ENCODE measurements at places on chromosomes 5 and 9.

GRCh38 chr5:132389585-132390286 is 20.2 kb downstream of the SLC22A5 start:
- no peak for DNase-seq

- DNase-seq, result no peak
Observed at GRCh38 chr5:158245513-158245912, 386.6 kb upstream of the CLINT1 start.

- no peak for DNase-seq
Observed at GRCh38 chr5:116455061-116455460, 119.6 kb downstream of the SEMA6A start.

DNA sequence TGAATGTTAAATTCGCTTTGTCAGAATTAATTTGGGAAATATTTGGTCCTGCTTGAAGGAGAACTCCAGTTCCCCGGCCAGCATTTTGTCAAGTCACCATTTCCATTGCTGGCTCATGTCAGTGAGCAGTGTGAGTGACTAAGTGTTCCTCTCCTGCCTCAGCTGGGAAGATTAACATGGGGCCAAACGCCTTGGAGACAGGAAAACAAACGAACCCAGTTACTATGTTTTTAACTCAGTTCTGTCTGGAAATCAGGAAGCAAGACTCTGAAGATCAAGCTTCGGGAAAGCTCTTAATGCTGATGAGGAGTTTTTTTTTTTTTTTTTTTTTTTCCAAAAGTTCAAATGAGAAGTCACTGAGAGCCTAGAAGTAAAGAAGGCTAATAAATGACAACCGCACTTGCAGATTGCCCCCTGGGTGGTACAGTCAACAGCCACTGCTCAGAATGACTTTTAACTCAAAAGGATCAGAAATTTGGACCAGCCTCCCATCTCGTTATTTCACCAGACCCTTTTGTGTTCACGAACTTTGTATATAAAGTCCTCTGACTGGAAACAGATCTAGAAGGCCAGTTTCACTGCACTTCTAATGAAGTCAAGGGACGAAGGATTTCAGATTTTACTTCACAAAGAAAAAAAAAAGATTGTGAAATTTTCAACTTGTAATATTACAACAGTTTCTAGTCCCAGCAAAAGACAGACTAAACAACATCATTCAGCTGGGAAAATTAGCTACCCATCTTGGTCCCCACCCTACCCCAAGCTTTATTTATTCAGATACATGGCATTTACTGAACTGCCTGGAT is 121.3 kb downstream of the LHFPL2 start:
- no peak for DNase-seq

DNA sequence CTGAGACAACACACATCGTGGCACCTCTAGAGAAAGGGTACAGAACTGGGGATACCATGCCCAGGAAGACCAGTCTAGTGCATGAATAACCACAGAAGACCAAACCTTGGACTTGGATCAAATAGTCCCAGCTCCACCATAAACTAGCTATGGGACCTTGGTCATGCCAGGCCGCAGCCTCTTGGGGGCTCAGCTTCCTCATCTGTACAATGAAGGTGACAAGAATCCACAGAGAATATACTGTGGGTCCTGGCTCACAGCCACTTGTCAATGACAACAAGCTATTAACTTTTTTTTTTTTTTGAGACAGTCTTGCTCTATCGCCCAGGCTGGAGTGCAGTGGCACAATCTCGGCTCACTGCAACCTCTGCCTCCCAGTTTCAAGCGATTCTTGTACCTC is 3.9 kb downstream of the KYAT1 start:
- no peak for DNase-seq

DNA sequence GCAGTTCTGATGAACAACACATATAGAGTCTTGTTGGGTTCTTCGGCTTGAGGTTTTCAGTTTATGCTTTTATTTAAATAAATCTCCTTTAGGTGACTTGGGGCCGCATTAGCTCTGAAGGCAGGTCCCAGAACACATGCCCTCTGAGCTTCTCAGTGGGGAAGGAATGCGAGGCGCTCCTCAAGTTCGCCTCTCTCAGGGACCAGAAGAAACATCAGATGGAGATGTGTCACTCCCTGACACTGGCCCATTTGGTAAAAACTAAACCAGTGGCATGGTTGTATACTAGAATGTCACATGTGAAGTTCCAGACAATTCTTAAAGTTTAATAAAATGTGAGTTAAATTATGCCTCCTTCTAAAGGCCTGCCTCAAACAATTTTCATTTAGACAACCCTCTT is 1.9 kb downstream of the MACROH2A1 start:
- DNase-seq, result no peak

DNA sequence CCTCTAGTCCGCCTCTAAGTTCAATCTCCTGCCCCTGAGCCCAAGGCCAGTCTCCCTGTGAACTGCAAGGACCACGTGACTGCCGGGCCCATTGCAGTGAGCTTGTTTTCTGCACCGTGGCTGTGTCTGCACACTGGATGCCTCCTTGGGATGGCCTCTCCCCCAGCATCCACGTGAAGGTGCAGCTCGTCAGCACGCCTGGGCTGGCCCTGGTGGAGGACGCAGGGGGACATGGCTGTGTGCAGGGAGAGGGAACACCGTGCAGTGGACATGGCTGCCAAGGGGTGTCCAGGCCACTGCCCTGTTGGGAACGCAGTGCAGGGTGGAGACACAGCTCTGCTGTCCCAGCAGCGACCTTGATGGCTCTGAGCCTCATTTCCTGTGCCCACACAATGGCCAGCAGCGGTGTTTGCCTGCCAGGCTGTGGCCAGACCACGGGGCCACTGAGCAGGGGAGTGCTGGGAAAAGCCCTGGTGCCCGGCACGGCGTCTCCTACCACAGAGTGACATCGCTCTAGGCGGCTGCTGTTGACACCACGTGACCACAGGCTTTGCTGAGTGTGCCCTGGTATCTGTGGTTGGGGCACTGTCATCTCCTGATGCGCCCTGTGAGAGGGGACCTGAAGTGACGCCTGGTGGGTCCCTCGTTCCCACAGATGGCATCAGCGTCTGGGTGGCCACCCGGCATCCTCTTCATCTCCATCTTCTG is 26.9 kb upstream of the EXOC3 start:
- DNase-seq, result no peak

DNA sequence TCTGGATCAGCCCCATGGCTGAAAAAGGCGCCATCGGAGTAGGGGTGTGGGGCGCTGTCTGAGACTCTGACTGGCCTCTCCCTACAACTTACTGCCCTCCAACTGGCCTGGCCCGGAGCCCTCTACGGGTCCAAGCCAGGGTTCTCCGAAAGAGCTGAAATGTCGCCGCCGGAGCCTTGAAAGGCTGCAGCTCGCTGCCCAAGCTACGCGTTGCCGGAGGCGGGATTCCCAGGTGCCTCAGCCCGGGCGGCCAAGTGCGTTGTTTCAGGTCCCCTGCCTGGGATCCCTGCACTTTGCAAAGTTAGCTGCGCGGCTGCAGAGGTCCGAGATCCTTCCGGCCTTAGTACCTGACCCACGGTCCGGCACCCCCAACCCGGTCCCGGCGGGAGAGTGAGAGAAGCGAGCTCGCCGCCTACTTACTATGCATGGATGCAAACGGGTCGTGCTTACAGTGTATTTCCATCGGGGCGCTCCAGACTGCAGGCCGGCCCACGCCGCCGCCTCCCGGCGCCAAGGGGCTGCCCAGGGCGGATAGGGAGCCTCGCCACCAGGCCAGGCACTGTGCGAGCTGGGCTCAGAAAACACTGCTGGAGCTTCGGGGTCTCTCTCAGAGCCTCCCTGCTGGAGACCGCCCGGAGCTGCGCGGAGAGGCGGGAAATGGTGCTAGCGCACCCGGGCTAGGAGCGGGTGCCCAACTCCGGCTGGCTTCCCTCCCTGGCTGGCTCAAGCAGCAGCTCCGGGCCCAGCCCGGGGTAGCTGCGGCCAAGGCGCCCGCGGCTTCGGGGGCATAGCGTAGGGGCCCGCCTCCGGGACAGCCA is 7.7 kb downstream of the PAX5 start:
- no peak for DNase-seq

DNA sequence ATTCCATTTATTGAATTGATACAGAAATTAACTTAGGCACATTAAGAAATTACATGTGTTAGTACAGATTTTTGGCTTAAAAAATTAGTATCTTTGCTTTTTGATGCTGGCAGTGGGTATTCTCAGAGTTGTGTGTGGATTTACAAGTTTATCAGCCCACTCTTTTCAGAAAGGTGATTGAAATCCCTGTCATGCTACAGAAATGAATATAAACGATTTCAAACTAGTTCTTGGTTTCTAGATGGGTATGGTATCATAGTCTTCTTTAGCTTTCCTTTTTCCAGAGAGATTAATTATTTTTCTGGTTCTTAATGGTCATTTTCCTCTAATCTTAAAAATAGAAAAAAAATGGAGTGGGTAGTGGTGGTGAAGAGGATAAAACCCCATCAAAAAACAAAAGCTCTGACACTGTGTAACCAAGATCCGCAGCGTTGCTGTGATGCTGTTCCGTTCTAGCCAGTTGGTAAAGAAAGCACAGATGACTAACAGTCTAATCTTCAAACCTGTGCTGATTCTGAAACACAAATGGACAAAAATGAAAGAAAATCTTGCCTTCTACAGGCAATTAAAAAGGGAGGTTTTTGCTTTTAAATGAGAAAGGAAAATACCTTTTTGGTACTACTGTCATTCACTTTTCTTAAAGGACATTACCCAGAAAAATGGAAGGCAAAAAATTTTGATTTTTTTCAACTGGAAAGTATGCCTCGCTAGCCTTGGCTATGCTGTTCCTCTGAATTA is 5.2 kb downstream of the LRRTM2 start:
- DNase-seq, result no peak

- DNase-seq, result no peak
Observed at GRCh38 chr5:143338658-143339366, 64.7 kb downstream of the NR3C1 start.

- no peak for DNase-seq
Observed at GRCh38 chr5:14707811-14708390, 43.4 kb downstream of the OTULIN start.

- DNase-seq, result no peak
Observed at GRCh38 chr5:149002053-149002452, 60.8 kb downstream of the SH3TC2 start.

All from D721Med (cell line).